NCI-H1092 (cell line): ENCODE measurements at places on chromosomes 7 and 10.

DNA sequence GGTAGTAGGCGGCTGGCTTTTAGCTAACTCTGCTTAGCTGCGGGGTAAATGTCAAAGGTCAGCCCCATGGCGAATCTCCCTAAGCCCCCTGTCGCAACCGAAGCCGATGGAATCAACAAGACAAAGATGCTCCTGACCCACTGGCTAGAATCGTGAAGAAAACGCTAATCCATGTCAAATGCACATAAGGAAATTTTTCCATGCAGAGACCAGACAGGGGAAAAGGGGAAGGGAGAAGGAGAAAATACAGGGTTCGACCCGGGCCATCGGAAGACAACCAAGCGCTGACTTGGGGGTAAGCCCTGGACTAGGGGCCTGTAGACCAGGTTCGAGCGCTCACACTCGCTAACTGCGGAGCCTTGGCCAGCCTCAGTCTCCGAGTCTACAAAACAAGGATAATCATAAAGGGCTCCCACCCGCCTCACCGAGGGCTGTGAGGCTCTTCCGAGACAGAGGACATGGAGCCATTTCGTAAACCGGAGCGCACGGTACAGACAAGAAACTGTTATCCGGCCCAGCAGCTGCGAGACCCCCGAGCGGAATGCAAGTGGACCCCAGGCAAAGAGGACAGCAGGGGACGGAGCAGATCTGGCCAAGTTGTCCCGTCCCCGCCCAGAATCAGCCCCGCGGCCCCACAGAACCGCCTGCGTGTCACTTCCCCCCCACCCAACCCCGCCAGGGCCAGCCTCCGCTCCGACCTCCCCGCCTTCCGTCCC lies 507 bp downstream of the SAR1A start:
- no peak for DNase-seq

DNA sequence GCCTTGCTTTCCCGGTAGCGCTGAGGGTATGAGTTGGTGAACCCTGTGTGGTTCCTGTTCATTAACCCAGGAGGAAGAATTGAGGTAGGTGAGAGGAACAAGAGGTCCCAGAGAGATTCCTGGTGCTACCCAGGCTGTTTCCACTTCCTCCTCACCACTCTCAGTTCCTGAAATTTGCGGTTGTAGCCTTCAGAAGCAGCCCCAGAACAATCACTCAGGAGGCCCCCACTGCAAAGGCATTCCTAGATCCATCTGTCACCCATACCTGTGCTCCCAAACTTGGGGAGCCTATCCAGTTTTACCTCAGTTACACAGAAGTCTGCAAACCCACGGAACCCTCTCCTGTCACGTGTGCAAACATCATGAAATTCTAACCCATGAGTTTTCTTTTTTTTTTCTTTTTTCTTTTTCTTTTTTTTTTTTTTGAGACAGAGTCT lies 9.0 kb upstream of the PIP4K2A start:
- no peak for DNase-seq

DNA sequence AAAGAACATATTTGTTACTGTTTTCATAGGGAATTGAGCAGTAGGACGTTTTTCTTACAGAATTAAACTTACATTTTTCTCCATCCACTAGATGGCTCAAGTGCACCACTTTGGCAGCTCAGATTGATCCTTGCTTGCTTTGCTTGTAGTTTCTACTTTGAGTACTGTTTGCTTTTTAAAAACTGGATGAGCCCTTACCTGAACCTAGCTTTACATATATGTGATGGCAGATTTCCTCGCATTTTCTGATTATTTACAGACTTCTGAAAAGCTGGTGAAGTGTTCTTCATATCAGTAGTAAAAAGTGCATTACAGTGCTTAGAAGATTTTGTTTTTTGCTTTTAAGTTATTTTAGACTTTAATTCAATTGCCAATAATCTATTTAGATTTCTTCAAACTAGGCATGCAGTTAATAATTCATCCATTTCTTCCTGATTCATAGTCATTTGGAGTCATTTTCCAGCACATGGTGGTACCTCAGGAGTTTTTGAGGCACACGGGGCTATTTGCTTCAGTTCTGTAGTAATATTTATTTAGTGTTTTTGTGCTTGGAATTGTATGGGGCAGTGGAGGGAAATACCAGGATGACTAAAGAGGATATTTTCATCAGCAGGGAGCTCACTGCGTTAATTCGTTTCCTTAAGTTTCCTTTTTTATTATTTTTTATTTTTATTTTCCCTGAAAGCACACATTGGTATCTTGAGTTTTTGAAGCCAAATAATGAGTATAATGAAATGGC lies 57.3 kb downstream of the MAPK8 start:
- peak; percentile 17 for DNase-seq

GRCh38 chr10:72058989-72059842 lies 29.1 kb downstream of the SPOCK2 start:
- no peak for DNase-seq

DNA sequence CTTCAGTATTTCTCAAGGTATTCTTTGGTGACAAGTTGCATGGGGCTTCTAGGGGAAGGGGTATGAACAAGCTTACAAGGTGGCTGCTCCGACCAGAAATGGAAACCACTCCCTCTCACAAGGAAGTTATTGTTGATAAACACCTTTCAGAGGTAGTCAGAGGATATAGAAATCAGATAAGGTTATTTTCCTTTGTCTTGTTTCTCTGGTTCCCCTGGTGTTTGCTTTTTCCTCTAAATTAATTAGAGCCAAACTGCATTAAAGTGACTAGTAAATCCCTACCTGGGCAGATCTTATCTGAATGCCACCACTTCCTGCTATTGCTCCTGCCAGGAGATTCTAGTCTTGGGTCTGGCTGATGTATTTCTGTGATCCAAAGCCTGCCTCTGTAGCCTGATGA lies 725.4 kb downstream of the INHBA start:
- DNase-seq = no peak

GRCh38 chr7:105648561-105649401 lies 67.5 kb upstream of the EFCAB10 start:
- DNase-seq = peak; percentile 65

- peak; percentile 37 for DNase-seq
Observed at GRCh38 chr7:148242294-148242821, 348.2 kb upstream of the C7orf33 start.

DNA sequence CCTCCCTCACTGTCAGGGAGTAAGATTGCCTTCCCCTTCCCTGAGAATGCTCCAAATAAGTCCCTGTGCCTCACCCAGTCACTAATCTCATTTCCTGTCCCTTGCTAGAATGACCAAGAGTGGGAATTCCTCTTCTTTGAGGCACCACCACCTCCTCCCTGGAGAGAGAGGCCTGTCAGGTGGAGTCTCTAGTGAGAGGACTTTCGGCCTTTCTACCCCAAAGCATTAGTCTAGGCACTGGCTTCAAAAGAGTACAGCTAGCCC lies 145.0 kb downstream of the PTPN20 start:
- no peak for DNase-seq

GRCh38 chr7:51263631-51264484 lies 52.8 kb downstream of the COBL start:
- no peak for DNase-seq

- DNase-seq = no peak
Observed at GRCh38 chr10:99682752-99683151, 23.4 kb downstream of the ENTPD7 start.

DNA sequence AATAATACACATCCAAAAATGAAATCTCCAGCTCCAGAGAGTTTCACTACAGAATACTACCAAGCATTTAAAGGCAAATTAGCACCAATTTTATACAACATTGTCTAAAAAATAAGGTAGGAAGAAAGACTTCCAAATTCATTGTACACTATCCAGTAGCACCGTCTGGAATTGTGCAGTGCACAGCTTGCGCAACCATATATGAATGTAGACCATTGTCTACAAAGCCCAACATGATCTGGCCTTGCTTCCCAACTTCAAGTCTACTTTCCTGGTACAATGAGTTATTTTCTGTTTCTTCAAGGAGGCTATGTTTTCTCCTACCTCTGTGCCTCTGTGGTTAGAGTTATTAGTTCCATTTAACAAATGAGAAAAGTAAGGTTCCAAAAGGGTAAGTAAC lies 115.4 kb upstream of the FOXK1 start:
- no peak for DNase-seq

DNA sequence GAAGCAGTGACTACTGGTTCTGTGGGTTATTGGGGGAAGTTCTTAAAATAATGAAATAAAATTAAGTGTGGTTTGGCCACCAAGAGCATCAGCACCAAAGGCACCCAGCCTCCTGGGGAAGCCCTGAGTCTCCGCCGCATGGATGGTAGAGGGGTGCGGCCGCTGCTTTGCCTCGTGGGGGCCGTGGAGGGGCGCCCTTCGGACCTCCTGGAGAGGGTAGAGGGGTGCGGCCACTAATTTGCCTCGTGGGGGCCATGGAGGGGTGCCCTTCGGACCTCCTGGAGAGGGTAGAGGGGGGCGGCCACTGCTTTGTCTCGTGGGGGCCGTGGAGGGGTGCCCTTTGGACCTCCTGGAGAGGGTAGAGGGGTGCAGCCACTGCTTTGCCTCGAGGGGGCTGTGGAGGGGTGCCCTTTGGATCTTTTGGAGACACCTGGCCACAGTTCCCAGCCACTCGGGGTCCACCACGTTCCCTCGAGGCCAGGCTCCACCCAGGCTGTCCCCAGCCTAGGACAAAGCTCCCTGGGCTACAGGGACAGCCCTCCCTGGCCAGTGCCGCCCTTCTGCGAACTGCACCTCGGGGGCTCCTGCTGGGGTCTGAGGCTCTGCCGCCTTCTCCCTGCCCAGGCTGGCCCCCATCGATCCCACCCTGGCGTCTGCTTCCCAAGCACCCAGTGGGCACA lies 535.1 kb downstream of the PTPRN2 start:
- no peak for DNase-seq

DNA sequence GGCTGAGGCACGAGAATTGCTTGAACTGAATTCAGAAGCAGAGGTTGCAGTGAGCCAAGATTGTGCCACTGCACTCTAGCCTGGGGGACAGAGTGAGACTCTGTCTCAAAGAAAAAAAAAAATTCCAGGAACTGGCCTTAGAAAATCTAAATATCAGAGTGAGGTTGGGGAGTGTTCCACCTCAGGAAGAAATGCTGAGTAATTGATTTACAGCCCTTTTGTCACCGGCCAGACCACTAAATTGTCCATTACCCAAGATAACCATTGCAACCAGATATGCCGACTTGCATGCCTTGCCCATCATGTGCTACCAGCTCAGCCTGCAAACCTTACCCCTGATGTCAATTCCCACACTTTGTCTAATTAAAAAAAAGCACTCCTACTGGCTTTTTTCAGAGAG lies 42.4 kb downstream of the CRCP start:
- no peak for DNase-seq

- DNase-seq = no peak
Observed at GRCh38 chr10:4333459-4333894, 492.5 kb upstream of the AKR1E2 start.

DNA sequence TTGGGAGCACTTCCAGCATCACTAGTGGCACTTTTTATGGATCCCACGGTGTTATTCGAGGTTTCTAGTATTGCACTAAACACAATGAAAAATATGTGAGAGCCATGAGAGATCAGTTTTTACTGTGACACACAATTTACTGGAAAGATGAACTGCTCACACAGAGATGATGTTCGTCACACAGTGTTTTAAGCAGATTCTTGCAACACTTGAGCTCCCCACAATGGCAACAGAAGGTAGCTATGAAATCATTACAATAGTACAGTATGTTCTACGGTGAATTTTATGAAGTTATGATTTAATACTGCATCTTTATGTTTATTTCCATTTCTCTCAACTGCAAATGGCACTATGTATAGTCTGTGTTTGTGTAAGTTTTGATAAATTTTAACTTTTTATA lies 27.4 kb upstream of the ENTPD1 start:
- no peak for DNase-seq

- DNase-seq = no peak
Observed at GRCh38 chr7:8800986-8801385, 367.6 kb downstream of the NXPH1 start.

- no peak for DNase-seq
Observed at GRCh38 chr7:66239467-66239856, 34.3 kb downstream of the TPST1 start.

- DNase-seq = peak; percentile 21
Observed at GRCh38 chr7:3033581-3033980, 10.1 kb downstream of the CARD11 start.

- DNase-seq = no peak
Observed at GRCh38 chr7:66474441-66474840, 154.2 kb upstream of the KCTD7 start.

DNA sequence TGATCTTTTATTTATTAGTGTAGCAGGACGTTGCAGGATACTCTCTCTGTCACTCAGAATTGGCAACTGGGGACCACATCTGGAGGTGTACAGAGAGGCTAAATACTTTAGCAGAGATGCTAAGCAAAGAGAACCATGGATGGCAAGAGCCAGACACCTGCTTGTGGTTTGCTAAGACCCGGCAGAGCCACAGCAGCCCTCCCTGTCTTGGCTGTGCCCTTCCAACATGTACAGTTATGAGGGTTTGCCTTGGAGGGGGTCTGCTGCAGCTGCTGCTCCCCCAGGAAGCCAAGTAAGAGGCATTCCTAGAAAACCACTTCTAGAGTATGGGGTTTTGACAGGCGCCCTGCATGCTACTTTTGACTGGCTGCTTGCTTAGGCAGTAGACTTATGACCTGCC lies 5.1 kb downstream of the NPVF start:
- no peak for DNase-seq

DNA sequence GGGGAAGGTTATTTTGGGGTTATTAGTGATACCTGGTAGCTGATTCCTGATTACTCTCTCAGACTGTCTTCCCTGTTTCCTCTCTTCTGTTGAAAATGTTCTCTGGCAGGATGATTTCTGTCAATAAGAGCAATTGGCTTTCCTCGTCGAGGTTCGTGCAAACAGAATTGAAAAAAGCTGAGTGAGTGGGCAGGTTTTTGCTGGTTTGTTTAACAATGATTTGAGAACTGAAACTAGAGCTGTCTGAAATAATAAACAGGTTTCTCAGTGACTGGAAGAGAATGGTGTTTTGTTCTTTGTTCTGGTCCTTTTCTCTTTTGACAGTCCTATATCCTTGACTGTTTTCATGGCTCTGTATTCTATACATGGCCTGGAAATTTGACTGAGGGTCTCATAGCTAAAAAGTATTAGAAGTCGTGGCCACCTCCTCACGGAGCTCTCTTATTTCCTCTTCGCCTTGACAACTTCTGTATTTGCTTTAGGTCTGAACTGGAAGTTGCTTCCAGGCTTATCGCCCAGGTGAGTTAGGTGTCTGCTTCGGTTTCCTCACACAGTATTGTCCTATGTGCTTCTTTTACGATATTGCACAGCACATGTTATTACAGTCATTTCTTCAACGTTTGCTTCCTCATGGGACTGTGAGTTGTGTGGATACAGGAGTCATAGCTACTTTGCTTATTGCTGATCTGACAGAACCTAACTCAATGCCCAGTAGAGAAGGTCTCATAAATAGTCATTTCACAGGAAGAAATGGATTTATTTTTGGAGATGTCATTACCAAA lies 403.6 kb downstream of the NRG3 start:
- no peak for DNase-seq

GRCh38 chr7:152956006-152956405 lies 196.5 kb downstream of the ACTR3B start:
- DNase-seq = no peak

DNA sequence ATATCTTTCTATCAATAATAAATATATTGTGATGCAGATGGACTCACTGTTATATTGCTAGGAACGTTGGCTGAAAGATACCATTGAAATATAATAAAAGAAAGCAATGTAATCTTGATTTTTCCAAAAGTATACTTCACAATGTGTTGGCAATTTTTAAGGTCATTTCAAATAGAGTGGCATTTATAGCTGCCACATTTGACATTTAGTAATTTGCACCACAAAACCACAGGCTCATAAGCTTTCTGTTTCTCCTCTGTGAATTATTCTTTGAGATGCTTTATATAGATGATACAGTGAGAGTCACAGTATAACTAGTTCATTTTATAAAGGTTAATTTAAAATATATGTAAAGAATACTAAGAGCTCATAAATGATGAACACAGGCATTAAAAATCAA lies 44.6 kb downstream of the TMEM168 start:
- DNase-seq = no peak

GRCh38 chr10:119090026-119090795 lies 9.6 kb upstream of the EIF3A start:
- no peak for DNase-seq
